ENCODE measurements at places on chromosomes 12 and 14.

DNA sequence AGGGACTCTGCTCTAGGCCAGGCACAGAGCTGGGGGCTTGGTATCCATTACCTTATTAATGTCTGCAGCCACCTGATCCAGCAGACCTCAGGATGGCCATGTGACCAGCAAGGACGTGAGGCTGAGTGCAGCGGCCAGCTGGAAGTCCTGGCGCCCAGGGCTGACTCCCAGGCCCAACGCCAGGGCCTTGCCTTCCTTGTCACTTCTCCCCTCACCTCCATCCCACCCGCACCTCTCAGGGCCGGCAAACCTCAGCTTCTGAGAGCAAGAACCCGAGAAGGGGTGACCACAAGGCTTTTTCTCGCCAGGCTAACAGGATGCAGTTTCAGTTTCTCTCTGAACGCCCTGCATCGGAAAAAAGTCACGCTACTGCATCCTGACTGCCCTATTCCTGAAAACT lies 15.4 kb downstream of the RAB35 start:
- no peak for DNase-seq

DNA sequence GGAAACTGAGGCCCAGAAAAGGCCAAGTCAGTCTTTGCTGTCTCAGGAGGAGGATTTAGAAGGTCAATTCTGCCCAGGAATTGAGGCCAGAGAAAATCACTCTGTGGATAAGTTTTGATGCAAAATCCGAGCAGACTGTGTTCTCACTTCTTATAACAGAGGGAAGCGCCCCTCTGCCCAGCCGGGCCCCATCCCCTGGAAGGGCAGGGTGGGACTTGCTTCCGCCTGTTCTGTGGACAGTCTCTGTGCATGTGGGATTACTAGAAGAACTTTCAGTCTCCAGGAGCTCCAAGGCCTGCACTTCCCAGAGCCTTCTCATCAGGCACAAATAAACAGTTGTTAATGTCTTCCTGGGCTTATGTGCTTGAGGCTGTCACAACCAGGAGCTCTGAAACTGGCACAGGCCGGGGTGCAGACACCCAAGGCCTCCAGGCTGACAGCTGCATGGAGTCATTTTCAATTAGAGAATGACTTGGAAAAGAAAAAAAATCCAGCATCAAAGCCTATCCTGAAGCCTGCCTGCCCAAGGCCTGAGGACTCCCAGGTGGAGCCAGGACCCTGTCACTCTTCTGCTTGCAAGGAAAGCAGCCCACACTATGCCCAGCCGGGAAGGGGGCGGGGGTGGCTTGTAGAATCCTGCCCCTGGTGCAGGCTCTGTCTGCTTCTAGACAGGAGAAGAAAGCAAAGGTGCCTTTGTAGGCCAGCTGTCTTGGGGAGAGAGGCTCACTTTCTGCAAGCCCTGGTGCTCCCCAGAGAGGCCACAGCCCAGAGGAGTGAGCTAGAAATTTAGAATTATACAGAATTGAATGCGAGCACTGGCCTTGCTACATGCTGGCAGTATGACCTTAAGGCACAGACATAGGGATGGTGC lies 84.7 kb downstream of the NTF3 start:
- no peak for DNase-seq

DNA sequence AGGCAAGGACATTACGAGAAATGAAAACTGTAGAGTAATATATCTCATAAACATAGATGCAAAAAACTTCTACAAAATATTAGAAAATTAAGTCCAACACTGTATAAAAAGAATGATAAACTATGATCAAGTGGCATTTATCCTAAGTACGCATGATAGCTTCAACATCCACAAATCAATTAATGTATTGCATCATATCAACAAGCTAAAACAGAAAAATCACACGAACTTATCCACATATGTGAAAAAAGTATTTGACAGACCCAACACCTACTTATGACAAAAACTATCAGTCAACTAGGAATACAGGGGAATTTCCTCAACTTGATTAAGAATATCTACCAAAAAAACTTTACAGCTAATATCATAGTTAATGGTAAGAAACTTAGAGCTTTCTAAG lies 129.9 kb upstream of the ALG10 start:
- DNase-seq: no peak

GRCh38 chr12:113070117-113070906 lies 13.8 kb downstream of the DTX1 start:
- peak; percentile 56 for DNase-seq

DNA sequence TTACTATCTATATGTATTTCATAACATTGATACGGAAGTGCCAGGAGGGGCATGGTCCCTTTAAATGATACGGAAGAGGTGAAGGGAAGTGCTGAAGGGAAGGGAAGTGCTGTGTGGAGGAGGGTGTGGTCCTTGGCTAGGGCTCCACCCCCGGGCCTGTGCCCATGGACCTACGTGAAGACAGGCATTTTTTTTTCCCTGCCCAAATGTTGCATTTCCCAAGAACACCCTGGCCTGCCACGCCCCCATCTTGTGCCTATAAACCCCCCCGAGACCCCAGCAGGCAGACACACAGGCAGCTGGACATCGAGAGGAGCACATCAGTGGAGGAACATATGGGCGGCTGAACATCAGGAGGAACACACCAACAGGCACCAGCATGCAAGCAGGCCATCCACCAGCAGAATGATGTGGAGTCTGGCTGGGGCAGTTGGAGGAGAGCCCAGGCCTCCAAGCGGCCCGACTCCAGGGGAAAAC lies 134.1 kb downstream of the SLC41A2 start:
- DNase-seq: no peak

- no peak for DNase-seq
Measured at GRCh38 chr14:100283984-100284881, 22.0 kb downstream of the SLC25A29 start.

DNA sequence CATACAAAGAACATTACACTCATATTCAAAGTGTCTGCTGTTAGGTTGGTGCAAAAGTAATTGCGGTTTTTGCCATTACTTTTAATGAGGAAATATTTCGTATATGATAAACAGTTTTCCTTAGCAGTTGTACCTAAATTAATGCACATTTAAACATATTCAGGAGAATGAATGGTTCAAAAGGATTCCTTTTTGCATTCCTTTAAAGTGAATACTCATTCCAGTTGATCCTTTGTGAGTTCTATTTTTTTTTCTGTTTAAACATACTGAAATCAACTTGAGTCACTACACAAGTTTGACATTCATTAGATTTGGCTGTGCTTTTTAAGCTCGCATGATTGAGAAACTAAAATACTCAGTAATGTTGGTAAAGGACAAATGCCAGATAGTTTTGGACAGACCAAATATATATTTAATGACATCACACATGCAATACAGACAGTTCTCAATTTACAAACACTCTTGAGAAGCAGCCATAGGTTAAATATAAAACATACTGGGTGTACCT lies 13.8 kb upstream of the SLC38A2 start:
- no peak for DNase-seq

GRCh38 chr12:26122681-26123481 lies 2.0 kb downstream of the BHLHE41 start:
- peak; percentile 14 for DNase-seq

DNA sequence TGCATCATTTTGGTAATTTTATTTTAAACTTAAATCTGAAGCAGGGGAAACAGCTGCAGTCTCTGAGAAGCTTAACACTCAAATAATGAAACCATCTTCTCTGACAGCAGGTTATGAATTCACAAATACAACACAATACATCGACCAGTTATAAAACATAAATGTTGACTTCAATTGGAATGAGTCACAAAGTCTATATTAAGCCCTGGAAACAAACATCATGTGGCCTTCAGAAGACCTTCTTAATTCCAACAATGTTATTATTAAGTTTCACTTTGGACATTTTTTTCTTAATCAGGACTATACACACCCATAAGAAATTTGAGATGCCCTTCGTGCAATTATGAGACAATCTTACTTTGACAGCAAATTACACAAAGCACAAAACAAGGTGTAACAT lies 68.9 kb downstream of the CEP128 start:
- no peak for DNase-seq

- peak; percentile 31 for DNase-seq
Measured at GRCh38 chr14:74841230-74842207, 34.4 kb downstream of the PROX2 start.

DNA sequence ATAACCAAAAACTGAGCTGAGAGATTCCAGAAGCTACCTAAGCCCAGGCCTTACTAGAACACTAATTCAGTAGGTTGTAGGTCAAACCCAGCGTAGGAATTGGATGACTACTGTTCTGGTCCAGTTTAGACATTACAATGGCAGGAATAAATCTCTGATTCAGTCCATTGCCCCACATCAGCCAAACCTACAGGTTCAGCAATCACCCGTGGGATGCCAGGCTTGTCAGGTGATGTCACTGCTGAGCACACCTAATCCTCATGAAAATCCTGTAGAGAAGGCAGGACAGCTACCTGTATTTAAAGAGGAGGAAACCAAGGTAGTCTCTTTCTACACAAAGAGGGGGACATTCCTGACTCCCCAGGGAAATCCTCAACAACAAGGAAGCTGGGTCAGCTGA lies 63.7 kb downstream of the RFX4 start:
- no peak for DNase-seq

- no peak for DNase-seq
Measured at GRCh38 chr14:54138354-54139038, 181.9 kb upstream of the BMP4 start.

DNA sequence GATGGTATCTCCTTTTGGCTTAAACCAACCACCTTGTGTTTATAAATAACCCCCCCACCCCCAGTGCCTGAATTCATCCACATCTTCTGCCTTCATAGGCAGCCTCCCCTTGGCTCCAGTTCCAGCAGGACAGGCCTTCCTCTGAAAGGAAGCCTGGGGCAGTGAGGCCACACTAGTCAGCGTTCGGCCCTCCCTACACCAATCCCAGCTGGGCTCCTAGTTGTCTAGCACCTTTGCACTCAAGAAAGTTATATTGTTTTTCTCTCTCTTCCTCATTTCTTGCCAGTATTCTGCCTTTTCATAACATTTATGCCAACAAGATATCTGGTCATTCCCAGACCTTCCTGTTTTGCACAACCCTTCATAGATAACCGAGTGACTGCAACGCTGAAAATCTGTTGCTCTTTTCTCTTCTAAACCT lies 73.1 kb upstream of the ACTN1 start:
- DNase-seq: no peak

GRCh38 chr14:93977790-93978581 lies 1.6 kb upstream of the ASB2 start:
- DNase-seq: peak; percentile 79

DNA sequence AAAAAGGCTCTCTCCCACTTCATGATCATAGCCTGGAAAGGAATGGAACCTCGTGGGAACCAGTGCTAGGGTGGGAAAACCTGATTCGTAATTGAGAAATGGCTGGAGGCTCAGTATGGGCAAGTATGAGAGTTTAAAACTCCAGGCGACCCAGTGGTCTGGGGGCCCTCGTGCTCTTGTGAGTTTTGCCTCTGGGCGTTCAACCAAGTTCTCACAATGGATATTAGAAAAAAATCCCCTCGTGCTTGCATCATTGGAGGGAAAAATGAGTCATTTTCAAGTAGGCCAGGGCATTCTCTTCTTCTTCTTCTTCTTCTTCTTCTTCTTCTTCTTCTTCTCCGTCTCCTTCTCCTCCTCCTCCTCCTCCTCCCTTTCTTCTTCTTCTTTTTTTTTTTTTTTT lies 39.0 kb downstream of the GPR68 start:
- DNase-seq: no peak

DNA sequence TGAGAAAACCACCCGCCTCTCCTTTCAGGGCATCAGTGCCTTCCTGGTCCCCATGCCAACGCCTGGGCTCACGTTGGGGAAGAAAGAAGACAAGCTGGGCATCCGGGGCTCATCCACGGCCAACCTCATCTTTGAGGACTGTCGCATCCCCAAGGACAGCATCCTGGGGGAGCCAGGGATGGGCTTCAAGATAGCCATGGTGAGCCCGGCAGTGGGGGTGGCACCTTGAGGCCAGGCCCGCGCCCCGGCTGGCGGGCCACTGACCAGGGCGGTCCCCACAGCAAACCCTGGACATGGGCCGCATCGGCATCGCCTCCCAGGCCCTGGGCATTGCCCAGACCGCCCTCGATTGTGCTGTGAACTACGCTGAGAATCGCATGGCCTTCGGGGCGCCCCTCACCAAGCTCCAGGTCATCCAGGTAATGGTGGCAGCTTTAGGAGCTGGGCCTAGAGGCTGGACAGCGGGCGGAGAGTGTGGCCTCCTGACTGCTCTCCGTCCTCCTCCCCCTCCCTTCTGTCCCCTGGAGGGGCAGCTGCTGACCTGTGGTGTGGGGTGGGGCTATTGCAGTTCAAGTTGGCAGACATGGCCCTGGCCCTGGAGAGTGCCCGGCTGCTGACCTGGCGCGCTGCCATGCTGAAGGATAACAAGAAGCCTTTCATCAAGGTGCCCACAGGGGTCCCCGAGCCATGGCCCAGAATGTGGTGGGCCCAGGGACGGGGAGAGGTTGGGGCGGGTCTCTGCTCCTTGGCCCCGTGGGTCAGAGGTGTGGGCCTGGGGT lies 12.8 kb downstream of the ACADS start:
- DNase-seq: no peak

DNA sequence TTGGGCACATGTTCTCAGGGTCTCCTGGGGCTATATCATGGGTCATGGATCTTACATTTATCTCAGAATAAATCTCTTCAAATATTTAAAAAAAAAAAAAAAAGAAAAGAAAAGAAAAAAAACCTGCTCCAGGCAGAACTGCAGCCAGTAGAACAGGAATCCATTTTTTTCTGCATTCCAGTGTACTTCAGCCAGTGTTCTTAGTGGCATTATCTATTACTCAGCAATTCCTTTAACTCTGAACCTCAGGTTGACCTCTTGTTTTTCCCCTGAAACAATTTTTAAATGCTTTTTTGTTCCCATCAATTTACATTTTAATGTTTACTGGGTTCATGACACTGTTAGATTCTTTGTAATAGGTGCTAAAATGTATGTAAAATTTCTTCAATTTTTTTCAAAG lies 66.7 kb upstream of the STXBP6 start:
- no peak for DNase-seq

- peak; percentile 45 for DNase-seq
Measured at GRCh38 chr14:39467889-39468524, 35.8 kb upstream of the FBXO33 start.

GRCh38 chr14:102500713-102501112 lies 8.9 kb downstream of the ANKRD9 start:
- no peak for DNase-seq

DNA sequence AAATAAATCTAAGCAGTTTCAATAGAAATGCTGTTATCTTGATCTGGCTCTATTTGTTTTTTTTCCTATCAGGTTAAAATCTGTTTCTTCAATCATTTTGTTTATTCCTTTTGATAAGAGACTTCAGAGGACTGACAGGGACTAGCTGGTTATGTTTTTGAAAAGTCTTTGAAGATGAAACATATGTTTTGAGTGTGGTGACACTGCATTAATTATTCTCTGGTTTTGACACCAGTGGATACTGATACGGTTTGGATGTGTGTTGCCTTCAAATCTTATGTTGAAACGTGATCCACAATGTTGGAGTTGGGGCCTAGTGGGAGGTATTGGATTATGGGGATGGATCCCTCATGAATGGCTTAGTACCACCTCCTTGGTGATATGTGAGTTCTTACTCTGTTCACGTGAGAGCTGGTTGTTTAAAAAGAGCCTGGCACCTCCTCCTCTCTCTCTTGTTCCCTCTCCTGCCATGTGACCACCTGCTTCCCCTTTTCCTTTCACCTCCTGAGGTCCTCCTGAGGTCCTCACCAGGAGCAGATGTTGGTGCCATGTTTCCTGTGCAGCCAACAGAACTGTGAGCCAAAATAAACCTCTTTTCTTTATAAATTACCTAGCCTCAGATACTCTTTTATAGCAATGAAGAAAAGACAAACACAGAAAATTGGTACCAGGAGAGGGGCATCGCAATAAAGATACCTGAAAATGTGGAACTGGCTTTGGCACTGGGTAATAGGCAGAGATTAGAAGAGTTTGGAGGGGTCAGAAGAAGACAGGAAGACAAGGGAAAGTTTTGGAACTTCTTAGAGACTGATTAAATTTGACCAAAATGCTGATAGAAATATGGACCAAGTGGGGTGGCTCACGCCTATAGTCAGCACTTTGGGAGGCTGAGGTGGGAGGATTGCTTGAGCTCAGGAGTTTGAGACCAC lies 23.0 kb downstream of the RASSF3 start:
- DNase-seq: no peak
